ENCODE measurements at places on chromosomes 3 and 15.

DNA sequence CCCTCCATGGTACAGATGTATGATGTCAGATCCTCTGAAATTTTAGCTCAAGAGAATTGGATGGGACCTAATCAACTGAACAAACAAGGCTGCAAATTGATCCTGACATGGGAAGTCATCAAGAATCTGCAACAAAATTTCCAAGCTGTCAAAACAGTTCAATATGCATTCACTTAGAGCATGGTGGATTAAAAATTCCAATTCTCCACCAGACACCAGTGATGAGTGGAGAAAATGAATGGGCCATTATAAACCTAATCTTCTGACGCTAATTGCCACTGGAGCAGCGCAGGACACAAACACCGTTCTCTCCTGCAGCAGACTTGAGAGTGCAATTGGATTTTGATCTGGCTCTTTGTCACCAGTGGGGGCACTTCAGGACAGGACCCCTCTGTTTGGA, 94.2 kb downstream of the MINAR1 start:
- DNase-seq, result no peak

DNA sequence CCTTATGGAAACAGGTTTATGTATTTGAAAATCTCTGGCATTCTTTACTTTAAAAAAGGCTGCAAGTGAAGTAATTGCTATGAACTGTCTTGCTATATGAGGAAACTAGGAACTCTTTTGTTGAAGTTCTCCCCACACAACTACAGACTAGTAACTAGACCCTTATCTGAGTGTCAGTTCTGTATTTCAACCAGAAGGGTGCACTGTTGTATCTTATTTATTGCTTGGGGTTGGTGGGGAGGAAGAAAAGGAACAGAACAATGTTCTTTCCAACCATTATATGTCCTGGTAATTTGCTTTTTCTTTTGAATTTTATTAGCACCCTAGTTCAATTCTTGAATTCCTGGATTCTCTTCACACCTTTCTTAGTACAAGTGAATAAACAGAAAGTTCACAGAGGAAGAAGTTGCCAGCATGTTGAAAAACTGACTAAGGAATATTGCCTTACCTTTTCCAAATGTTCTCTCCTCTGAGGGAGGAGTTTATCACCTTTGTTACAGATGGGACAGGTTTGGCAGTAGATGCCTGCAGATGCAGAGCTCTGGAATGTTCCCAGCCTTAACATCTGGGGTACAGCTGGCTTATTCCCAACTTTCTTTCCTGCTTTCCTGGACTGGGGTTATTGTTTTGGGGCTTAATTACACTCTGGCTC, 162.4 kb upstream of the CFAP20DC start:
- no peak for DNase-seq

DNA sequence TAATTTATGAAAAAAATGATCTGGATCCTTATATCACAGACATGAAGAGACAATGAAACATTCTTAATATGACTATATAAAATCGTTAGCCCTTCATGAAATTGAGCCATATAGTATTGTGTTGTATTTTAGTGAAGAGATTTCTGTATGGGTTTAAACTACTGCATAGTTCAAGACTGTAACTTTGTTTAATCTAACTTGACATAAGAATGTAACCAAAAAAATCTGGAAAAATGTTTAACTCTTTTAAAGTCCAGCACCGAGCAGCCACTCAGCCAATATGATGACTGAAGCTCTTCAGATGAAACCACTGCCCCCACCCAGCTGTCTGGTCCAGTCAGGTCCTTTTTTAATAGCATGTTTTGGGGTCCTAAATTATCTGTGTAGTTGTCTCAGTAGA, 4.9 kb downstream of the NANOGP8 start:
- DNase-seq, result no peak

DNA sequence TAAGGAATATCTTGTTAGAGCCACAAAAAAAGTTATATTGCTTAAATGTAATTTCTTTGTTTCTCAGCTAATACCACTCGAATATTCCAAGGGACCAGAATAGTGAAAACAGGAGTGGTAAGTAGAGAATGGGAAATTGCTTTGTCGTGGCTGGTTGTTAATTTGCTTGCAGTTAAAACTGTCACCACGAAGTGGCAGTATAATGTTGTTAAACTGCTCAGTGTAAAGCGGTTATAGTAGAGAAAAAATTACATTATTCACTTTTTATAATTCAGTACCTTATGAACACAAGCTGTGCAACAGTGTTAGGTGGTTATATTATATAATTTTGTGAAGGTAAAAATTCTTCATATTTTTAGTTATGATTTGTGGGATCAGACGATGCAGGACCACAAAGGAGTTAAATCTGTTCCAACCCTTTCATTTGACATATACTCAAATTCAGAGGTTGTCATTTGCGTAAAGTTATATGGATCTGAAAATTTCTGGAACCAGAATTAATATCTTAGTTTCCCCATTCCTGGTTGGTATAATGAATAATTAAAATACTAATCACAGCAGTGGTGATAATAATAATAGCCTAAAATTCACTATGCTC, 171.8 kb downstream of the FEZF2 start:
- DNase-seq, result no peak

DNA sequence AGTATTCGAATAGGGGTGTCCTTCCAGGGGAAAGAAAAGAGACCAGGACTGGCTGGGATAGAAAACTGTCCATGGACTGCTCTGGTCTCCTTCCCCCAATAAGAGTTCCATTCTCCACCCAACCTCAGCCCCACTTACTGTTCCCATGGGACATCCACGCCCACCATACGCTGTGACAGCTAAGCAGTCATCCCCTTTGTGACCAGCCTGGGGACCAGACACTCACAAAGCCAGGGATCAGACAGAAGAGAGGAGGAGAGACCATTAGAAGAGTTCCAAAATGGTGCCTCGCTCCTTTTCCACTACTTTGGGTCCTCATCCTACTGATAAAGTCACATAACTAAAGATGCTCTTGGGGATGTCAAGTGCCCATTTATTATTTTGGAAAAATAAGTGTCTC, 27.6 kb upstream of the GNB5 start:
- no peak for DNase-seq

DNA sequence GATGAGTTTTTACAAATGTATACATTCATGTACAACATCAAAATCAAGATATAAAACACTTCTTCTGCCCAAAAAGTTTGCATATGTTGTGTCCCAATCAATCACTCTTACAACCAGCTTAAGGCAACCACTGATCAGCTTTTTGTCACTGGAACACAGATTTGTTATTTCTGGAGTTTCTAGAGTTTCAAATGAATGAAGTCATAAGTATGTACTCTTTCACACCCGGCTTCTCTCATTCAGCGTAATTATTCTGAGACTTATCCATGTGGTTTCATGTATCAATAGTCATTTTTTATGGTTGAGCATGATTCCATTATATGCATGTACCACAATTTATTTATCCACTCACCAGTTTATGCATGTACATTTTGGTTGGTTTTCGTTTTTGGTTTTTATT, 53.0 kb upstream of the CORO2B start:
- DNase-seq, result no peak

DNA sequence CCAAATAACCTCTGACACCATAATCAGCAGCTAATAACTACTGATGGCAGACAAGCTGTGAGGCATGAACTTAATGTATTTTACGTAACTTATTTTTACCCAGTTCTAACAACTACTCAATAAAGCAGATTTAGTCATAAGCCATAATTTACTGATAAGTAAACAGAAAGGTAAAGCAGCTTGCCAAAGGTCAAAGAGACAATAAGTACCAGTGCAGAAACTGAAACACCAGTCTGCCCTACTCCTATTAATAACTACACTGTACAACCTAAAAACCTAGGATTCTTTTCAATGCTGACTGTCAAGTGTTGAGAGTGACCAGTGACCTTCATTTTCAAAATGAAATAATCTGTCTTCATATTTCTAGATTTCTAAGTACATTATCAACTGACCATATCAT, 152.2 kb downstream of the NR2E3 start:
- no peak for DNase-seq

All from HS-27A (cell line).